ENCODE measurements at places on chromosomes 2 and 18.

DNA sequence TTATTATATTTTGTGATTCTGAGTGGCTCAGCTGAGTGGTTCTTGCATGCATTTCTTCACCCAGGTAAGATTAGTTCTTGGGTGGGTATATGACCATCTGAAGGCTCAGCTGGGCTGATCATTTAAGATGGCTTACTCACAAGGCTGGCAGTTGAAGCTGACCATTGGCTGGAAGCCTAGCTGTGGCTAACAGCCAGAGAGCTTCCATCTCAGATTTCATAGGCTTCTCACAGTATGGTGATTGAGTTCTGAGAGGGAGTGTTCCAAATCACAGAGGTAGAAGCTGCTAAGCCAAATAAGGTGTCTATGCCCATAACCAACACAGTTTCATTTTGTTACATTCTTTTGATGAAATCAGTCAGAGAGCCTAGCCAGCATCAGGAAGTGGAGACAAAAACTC, 117.4 kb upstream of the RPRM start:
- DNase-seq, result no peak

- no peak for DNase-seq
Measured at GRCh38 chr2:197784956-197785941, at the start of gene BOLL. TSS of gene BOLL (minus strand) at chr2:197785319. CDS start at chr2:197781850, 3,469 bp downstream.

DNA sequence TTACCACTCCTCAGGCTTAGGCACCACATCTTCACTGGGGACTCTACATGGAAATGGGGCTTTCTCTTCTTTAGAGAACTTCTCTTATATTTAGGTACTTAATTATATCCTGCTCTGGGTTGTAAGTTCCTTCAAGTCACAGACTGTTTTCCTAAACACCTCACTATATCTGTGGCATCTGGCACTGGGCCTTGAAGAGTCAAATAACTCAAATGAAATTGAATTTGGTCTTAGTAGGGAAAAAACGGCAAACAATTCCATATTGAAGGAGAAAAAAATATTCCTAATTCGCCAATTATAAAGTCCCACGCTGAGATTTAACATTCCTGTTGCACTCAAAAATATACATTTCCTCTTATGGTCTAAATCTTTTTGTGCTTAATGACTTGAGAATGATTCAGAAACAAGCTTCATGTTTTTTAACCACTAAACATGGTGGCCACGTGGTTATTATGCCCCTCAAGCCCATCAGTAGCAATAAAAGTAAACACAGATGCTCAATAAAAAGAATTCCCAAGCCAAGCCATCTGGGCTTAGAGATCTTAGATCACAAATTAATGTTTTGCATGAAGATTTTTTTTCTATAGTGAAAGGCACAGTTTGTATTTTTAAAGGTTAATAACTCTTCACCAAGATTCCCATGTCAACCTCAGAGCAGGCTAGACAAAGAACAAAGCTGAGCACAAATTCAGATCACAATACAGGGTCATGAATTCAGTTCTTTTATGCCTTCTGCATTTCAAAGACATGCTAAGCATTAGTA, 105.5 kb upstream of the SYT4 start:
- no peak for DNase-seq

DNA sequence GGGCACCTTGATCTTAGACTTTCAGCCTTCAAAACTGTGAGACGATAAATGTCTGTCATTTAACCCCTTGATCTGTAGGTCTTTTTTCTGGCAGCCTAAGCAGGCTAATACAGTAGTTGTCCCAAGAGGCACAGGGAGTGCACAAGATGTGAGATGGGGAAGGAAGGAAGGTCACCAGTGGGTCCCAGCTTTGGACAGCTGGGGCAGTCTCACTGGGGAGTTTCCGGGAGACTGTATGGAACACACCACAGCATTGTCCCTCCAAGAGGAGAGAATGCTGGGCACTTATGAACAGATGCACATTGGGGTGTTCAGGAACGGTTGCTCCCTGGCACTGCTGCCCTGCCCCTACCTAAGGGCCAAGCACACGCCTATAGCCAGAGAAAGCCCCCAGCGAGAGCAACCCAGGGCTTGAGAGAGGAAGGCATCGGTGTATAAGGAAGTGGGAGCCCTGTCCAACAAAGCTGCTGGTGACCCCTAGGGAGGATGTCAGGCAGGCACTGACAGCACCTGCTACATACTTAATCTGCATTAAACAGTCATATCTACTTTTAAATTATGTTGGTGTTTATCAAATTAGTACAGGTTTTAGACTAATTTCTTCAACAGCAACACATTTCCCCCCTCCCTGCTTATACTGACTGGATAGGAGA, 11.6 kb upstream of the NCK2 start:
- DNase-seq, result no peak

GRCh38 chr18:58196881-58197872, 153.2 kb downstream of the NEDD4L start:
- DNase-seq, result no peak

DNA sequence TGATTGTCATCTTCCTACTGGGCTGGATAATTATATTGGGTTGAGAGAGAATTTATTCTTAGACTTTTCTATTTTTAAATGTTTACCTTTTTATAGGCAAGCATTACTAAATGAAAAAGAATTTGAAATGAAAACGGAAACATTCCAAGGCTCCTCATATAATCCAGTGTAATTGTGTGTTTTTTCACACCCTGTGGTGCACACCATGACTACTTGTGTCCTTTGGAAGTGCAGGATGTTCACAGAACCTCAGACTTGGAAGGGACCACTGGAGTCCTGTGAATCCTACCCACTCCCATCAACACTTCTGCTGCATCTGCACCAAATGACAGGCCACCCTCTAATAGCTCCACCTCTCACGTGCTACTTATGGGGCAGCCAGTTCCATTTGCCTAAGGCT, 48.0 kb downstream of the NAT8 start:
- DNase-seq, result no peak

GRCh38 chr2:156955701-156956100, 301.8 kb upstream of the GALNT5 start:
- no peak for DNase-seq
